ENCODE measurements at places on chromosomes 12 and 14. TPM values are rescaled to one million over a fixed set of nuclear protein-coding genes. Genes with fewer than 3 reads are reported as not detected.
A peak's percentile ranks its signal among the peaks of the same experiment; 100 is the strongest.

DNA sequence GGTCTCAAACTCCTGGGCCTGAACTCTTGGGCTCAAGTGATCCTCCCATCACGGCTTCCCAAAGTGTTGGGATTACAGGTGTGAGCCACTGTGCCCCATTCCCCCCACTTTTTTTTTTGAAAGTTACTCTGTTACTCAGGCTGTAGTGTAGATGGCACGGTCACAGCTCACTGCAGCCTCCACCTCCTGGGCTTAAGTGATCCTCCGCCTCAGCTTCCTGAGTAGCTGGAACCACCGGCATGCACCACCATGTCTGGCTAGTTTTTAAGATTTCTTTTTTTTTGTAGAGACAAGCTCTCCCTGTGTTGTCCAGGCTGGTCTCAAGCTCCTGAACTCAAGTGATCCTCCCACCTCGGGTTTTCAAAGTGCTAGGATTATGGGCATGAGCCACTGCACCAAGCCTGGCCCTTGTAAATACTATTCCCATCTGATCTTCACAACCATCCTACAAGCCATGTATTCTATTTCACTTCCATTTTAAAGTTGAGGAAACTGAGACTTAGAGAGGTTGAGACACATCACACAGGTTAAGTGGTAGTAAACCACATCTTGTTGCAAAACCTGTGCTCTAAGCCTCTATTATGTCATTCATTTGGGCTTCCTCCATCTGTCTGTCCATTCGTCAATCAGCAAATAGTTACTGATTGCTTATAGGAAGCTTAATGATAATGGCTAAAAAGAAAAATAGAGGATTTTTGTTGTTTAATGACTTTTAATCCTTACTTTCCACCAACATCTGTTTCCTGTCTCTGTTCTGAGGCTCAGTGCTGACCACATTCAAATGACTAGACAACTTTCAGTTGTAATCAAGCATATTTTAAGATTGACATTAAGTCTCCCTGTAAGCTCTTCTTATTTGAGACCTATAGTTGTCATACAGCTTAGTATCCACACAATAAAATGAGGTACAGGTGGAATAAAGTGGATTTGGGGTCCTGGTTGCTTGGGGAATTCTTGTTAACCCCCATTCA lies 9.2 kb downstream of the ASCL4 start:
- H3K36me3 ChIP-seq: no peaks in the 10 kb centered on the region
- H3K27me3 ChIP-seq: no peaks in the 10 kb centered on the region
- no peak for DNase-seq
- no peak overlapping the region for H3K4me3 ChIP-seq

The CMKLR1 gene
- 0.66 TPM for total RNA-seq

GRCh38 chr12:92398565-92399309 lies 253.1 kb upstream of the BTG1 start:
- peak overlapping the region; percentile 8 for H3K27ac ChIP-seq
- H3K36me3 ChIP-seq: no peaks in the 10 kb centered on the region
- H3K27me3 ChIP-seq: no peaks in the 10 kb centered on the region
- DNase-seq: peak; percentile 81

- no peak overlapping the region for H3K27ac ChIP-seq
- no peak for DNase-seq
- no peaks in the 10 kb centered on the region for H3K4me1 ChIP-seq
- H3K27me3 ChIP-seq: no peaks in the 10 kb centered on the region
These were observed 52.6 kb downstream of the BICDL1 start for GRCh38 chr12:120041386-120042231.

GRCh38 chr12:104687823-104688573 lies 231.2 kb downstream of the CHST11 start:
- H3K36me3 ChIP-seq: no peaks in the 10 kb centered on the region
- H3K27me3 ChIP-seq: no peaks in the 10 kb centered on the region
- H3K4me3 ChIP-seq: no peak overlapping the region
- no peak overlapping the region for H3K27ac ChIP-seq
- peak; percentile 35 for DNase-seq
- peaks cover 58% of the 10 kb centered on the region for H3K4me1 ChIP-seq

The GNS gene
- total RNA-seq: 21.1 TPM

DNA sequence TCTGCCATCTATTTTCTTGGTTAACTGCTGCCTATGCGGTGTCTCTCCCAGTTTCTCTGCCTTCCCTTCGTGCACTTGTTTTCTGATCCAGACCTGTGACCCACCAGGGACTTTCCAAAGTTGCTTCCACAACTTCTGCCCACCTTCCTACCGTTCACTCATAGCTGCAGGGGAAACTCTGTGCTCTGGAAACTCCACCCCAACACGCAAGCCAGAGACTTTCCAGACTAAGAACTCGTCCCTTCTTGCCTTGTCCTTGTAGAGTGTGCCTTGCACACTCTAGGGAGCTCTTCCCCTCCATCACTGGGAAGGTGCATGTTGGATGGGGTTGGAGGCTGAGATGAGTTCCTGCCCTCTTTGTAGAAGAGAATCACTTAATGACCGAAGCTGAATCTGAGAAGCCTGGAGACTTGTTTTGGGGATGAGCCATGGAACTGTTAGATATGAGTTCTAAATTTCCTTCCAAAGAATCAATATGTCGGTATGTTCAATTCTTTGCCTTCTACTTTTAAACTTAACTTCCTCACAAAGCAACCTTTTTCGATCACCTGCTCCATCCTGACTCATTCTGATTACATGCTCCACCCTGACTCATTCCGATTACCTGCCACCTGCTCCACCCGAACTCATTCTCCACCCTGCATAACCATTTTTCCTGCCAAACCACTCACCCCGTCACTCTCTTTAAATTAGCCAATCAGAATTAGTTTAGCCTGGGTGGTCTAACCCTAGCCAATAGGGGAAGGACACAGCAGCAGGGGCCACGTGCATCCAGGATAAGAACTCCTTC lies 82.1 kb upstream of the CAPRIN2 start:
- no peak overlapping the region for H3K4me3 ChIP-seq
- H3K4me1 ChIP-seq: no peaks in the 10 kb centered on the region
- no peaks in the 10 kb centered on the region for H3K36me3 ChIP-seq
- no peak for DNase-seq

The POTEM gene
- total RNA-seq: not detected

DNA sequence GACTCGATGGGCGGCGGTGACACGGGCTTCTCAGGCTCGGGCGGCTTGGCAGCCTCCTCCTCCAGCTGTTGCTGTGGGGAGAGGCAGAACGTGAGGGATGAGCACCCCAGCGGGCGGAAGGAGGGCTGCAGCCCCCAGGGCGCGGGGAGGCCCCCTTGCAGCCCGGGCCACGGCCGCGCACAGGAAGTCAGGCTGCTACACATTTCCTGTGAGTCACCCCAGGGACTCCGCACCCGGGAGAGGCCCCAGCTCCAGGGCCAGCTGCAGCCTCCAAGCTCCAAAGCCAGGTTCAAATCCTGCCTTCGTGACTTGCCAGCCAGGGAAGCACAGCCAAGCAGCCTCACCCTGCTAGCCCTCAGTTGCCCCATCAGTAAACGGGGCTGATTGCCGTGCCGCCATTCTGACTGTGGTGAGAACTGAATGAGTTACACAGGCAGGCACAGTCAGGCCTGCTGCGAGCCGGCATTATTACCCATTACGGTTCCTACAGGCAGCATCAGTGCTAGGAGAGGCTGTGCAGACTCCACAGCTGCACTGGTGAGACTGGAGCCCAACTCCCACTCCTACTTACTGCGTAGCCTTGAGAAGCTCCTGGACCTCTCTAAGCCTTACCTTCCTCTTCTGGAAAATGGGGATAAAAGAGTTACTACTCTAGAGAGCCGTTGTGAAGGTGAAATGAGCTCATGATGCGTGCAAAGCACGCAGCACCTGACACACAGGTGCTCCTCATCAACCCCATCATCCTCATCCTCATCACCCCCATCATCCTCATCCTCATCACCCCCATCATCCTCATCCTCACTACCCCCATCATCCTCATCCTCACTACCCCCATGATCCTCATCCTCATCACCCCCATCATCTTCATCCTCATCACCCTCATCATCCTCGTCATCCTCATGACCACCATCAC lies 100.9 kb downstream of the NCOR2 start:
- H3K36me3 ChIP-seq: peaks cover 10% of the 10 kb centered on the region
- H3K4me3 ChIP-seq: peak overlapping the region; percentile 77
- peak; percentile 85 for DNase-seq
- H3K4me1 ChIP-seq: peaks cover 30% of the 10 kb centered on the region

GRCh38 chr12:108378926-108379325 lies 39.8 kb upstream of the CMKLR1 start:
- no peaks in the 10 kb centered on the region for H3K27me3 ChIP-seq
- no peak for DNase-seq
- H3K36me3 ChIP-seq: no peaks in the 10 kb centered on the region
- H3K27ac ChIP-seq: no peak overlapping the region
- no peaks in the 10 kb centered on the region for H3K4me1 ChIP-seq

The PSMC1 gene
- total RNA-seq: 140 TPM

- H3K27ac ChIP-seq: no peak overlapping the region
- H3K27me3 ChIP-seq: no peaks in the 10 kb centered on the region
- DNase-seq: no peak
- H3K36me3 ChIP-seq: no peaks in the 10 kb centered on the region
- H3K4me1 ChIP-seq: no peaks in the 10 kb centered on the region
These were observed 217.2 kb upstream of the BMP4 start for GRCh38 chr14:54173802-54174201.

GRCh38 chr12:29695026-29695425 lies 88.7 kb downstream of the TMTC1 start:
- DNase-seq: no peak
- H3K4me1 ChIP-seq: no peaks in the 10 kb centered on the region
- H3K27me3 ChIP-seq: no peaks in the 10 kb centered on the region
- no peaks in the 10 kb centered on the region for H3K36me3 ChIP-seq
- H3K4me3 ChIP-seq: no peak overlapping the region

The CMAS gene
- total RNA-seq: 40.3 TPM

DNA sequence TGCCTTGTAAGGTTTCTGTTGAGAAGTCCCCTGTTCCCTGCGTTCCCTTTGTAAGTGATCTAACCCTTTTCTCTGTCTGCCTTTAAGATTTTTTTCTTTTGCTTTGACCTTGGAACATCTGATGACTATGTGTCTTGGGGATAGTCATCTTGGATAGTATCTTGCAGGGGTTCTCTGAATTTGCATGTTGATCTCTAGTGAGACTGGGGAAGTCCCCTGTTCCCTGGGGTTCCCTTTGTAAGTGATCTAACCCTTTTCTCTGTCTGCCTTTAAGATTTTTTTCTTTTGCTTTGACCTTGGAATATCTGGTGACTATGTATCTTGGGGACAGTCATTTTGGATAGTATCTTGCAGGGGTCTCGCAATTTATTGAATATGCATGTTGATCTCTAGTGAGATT lies 38.2 kb upstream of the TMX1 start:
- no peaks in the 10 kb centered on the region for H3K4me1 ChIP-seq
- H3K36me3 ChIP-seq: no peaks in the 10 kb centered on the region
- no peak overlapping the region for H3K4me3 ChIP-seq
- H3K27me3 ChIP-seq: no peaks in the 10 kb centered on the region
